ENCODE measurements at places on chromosomes 12 and 14. TPM values are rescaled to one million over a fixed set of nuclear protein-coding genes. Genes with fewer than 3 reads are reported as not detected.

ABCC9 gene
- not detected for total RNA-seq

SERPINA10 gene
- not detected for total RNA-seq

LYZ gene
- 1.5 TPM for total RNA-seq

ESR2 gene
- total RNA-seq = 0.08 TPM

TRIM9 gene
- 8.7 TPM for total RNA-seq

ATP2B1 gene
- total RNA-seq = 55.2 TPM

ERO1A gene
- total RNA-seq = 39.5 TPM

HCAR1 gene
- total RNA-seq = not detected

GPR65 gene
- not detected for total RNA-seq

PTGES3 gene
- 351 TPM for total RNA-seq

Measured in A549 treated with ZK216348 at 1 μM for 4 hours (cell line).